ENCODE measurements at places on chromosomes 13 and 19. TPM values are rescaled to one million over a fixed set of nuclear protein-coding genes. Genes with fewer than 3 reads are reported as not detected.

DNA sequence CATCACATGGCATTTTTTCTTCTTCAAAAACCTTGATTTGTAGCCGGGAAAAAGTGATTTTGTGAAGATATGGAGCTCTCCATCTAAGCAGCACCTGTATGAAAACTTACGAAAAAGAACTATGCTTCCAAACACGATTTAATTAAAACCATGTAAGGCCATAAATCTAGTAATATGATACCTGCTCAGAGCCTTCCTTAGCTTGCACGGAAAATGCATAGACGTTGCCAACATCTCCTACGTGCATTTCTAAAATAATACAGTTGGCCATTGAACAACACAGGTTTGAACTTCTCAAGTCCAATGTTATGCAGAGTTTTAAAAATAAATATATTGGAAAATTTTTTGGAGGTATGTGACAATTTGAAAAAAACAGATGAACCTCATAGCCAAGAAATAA, 59.1 kb upstream of the RNF113B start:
- H3K27me3 ChIP-seq = no peaks in the 10 kb centered on the region
- H3K36me3 ChIP-seq = no peaks in the 10 kb centered on the region
- no peak overlapping the region for H3K27ac ChIP-seq
- no peak for DNase-seq
- no peak overlapping the region for H3K4me3 ChIP-seq
- peaks cover 3% of the 10 kb centered on the region for H3K4me1 ChIP-seq

FRY gene
- 18.3 TPM for total RNA-seq

- no peaks in the 10 kb centered on the region for H3K36me3 ChIP-seq
- H3K4me3 ChIP-seq = no peak overlapping the region
- DNase-seq = no peak
- H3K27ac ChIP-seq = no peak overlapping the region
These were observed 225.9 kb downstream of the OLFM4 start for GRCh38 chr13:53254500-53254899.

GRCh38 chr19:11142528-11143171, 12.9 kb downstream of the SPC24 start:
- no peaks in the 10 kb centered on the region for H3K27me3 ChIP-seq
- H3K4me3 ChIP-seq = peak overlapping the region; percentile 37
- peaks cover 6% of the 10 kb centered on the region for H3K36me3 ChIP-seq
- DNase-seq = peak; percentile 96
- H3K27ac ChIP-seq = peak overlapping the region; percentile 99

- no peaks in the 10 kb centered on the region for H3K4me1 ChIP-seq
- no peak overlapping the region for H3K4me3 ChIP-seq
- no peak overlapping the region for H3K27ac ChIP-seq
- DNase-seq = no peak
These were observed 57.4 kb downstream of the PEPD start for GRCh38 chr19:33464010-33464732.

RLN3 gene
- not detected for total RNA-seq

DNA sequence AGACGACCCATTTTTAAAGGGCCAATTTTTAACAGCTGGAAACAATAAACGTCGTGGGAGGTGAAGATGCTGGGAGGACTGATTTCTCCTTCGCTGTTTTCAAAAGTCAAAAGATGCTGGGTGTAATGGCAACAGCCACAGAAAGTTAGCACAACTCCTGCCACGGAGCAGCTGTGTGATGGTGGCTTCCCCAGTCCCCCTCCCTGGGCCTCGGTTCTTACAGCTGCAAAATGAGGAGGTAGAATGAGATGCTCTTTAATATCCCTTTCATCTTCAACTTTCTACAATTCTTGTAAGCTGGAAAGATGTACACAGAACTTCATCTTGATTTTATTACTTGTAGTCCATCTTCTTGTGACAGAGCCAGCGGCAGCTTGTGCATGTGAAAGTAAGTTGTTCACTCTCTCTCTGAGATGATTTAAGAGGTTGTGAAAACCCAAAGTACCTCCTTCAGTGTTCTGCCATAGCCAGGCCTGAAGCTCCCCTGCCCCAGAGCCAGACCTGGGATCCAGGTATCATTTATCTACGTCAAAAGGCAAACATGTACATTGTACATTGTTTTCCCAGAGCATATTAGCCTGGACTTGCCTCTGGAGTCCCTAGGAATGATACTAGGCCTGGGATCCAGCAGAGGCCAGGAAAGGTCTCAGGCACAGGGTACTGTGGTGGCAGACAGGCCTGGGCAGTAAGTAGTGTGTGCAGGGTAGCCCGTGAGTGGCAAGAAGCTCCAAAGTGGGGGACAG, 3.4 kb upstream of the UBE2L5 start:
- H3K4me1 ChIP-seq = peaks cover 5% of the 10 kb centered on the region
- no peaks in the 10 kb centered on the region for H3K36me3 ChIP-seq
- DNase-seq = no peak
- H3K27me3 ChIP-seq = no peaks in the 10 kb centered on the region
- H3K4me3 ChIP-seq = no peak overlapping the region

DNA sequence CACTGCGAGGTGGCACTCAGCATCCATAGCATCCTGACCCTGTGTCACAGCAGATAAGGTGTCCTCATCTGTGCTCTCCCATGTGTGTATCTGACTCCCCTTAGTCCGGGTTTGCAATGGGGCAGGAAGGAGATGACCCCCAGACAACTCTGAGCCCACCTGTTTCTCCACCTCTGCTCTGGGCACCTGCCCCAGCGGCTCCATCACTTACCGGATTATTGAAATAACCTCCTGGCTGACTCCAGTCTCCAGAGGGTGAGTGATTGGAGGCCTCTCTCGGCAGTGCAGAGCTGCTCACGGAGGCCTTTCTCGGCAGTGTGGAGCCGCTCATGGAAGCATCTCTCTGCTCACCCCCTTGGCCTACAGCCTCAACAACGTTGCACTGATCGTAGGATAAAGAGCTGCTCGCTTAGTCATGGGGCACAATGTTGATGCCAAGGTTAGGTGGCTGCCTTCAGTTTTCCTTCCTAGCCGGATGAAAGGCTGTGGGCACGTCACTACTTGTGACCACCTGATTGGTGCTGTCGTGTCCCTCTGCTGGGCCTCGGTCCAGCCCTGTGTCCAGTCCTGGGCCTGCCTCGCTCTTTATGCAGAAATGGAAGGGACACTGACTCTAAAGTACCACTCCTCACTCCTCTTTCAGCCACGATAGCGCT, 67.6 kb downstream of the TEX29 start:
- H3K36me3 ChIP-seq = no peaks in the 10 kb centered on the region
- H3K4me3 ChIP-seq = no peak overlapping the region
- H3K27ac ChIP-seq = no peak overlapping the region
- no peaks in the 10 kb centered on the region for H3K27me3 ChIP-seq
- DNase-seq = no peak

GRCh38 chr19:32691952-32692726, 518 bp downstream of the NUDT19 start:
- H3K4me3 ChIP-seq = peak overlapping the region; percentile 69
- H3K4me1 ChIP-seq = peaks cover 2% of the 10 kb centered on the region
- peak overlapping the region; percentile 75 for H3K27ac ChIP-seq
- H3K36me3 ChIP-seq = no peaks in the 10 kb centered on the region

GRCh38 chr19:19719798-19720197, 13.1 kb downstream of the ZNF14 start:
- DNase-seq = no peak
- no peaks in the 10 kb centered on the region for H3K4me1 ChIP-seq
- no peak overlapping the region for H3K4me3 ChIP-seq
- H3K36me3 ChIP-seq = no peaks in the 10 kb centered on the region
- H3K27me3 ChIP-seq = no peaks in the 10 kb centered on the region

SIN3B gene
- total RNA-seq = 32.9 TPM

GRCh38 chr19:16185768-16186123, 536 bp downstream of the FAM32A start:
- H3K4me3 ChIP-seq = peak overlapping the region; percentile 93
- H3K27me3 ChIP-seq = no peaks in the 10 kb centered on the region
- peaks cover 15% of the 10 kb centered on the region for H3K36me3 ChIP-seq
- DNase-seq = peak; percentile 45
- peak overlapping the region; percentile 83 for H3K27ac ChIP-seq

DNA sequence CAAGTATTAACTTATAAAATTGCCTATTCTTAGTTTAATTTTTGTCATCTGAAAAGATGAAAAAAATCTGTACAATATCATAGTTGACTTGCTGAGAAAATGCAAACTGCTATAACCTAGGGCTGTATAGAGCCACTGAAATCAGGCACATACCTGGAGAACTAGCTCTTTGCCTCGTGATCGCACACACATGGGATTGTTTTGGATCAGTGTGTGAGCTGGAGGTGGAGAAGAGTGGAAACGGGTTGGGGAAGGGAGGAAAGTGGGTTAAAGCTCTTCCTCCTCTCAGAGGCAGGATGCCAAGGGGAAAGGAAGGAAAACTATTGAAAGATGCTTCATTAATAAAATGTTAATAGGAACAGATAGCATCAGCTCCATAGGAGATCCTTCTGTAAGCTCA, 2.7 kb downstream of the MTUS2 start:
- peaks cover 5% of the 10 kb centered on the region for H3K27me3 ChIP-seq
- H3K4me3 ChIP-seq = no peak overlapping the region
- no peak for DNase-seq
- no peaks in the 10 kb centered on the region for H3K36me3 ChIP-seq

- DNase-seq = peak; percentile 64
- H3K4me3 ChIP-seq = peak overlapping the region; percentile 29
- H3K27me3 ChIP-seq = no peaks in the 10 kb centered on the region
These were observed 8.4 kb downstream of the PEAK3 start for GRCh38 chr19:2273356-2274184.

ICAM4 gene
- total RNA-seq = 1.8 TPM

All from fibroblast of lung (primary cell).